Esophagus mucosa (tissue), 1 donor: ENCODE measurements at places on chromosomes 5 and 9.

GRCh38 chr5:138408023-138408422 is 30.8 kb upstream of the REEP2 start:
- peak; percentile 38 for ATAC-seq

GRCh38 chr5:163822548-163822947 is 317.1 kb downstream of the MAT2B start:
- no peak for ATAC-seq

DNA sequence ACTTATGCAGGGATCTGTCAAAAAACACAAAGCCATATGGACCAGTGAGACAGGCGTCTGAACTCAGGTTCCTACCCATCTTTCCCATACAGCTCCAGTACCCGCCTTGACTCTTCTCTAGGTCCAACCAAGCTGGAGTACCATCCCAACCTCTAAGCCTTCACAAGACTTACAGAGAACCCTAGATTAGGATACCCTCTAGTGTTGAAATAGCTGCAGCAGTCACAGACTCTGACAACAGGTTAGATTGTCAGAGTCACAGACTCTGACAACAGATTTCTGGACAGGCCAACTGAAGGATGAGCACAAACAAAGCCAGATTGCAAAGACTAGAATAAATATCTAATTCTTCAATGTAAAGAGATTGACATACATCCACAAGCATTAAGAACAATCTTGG is 266.1 kb downstream of the GRIA1 start:
- no peak for ATAC-seq

DNA sequence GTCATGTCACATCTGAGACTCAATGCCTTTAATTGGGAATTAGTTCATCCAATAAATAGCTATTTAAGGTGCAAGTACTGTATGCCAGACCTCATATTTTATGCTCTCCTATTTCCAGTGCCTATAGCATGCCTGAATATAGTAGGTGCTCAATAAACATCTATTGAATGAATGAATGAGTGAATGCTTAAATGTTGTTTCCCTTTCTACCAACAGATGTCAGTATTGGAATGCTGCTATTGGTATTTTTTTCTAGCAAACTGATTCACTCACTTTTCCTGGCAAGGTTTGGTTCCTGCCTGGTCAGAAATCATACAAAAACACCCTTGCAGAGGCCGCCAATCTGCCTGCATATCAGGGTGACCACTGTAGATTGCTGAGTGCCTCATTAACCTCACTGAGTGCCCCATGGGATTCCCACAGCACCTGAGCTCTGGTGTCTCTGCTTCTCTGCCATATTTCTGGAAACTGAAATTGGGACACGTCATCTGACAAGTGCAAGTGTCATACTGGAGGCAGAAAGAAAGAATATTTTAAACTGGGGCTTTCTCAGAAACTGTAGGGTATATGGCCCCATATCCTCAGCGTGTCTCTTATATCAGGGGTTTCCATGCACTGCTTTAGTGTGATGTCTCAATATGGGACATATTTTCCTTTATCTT is 359.7 kb downstream of the TRIM32 start:
- ATAC-seq: no peak

GRCh38 chr5:142644640-142645361 is 41.1 kb downstream of the FGF1 start:
- peak; percentile 96 for ATAC-seq

GRCh38 chr9:84669288-84670137 is at the start of gene NTRK2:
NTRK2 (plus strand) TSS chr9:84669729; CDS start chr9:84670749, 1,020 bp downstream.
- ATAC-seq: peak; percentile 67

DNA sequence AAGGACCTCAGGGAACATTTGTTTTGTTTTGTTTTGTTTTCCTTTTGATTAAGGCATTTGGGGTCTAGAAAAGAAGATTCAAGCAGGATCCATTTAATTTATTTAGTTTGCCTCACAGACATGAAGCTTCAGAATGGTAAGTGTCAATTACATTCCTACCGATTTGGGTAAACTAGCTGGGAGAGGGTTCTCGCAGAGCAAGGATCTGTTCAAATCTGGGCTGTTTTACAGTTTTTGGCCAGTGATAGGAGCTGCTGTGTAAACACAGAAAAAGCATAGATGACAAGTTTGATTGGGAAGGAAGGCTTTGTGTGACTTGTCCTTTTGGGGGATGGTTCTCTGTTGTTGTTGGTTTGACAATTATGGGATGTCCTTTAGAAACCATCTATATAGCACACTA is 470.3 kb upstream of the WWC1 start:
- ATAC-seq: no peak

DNA sequence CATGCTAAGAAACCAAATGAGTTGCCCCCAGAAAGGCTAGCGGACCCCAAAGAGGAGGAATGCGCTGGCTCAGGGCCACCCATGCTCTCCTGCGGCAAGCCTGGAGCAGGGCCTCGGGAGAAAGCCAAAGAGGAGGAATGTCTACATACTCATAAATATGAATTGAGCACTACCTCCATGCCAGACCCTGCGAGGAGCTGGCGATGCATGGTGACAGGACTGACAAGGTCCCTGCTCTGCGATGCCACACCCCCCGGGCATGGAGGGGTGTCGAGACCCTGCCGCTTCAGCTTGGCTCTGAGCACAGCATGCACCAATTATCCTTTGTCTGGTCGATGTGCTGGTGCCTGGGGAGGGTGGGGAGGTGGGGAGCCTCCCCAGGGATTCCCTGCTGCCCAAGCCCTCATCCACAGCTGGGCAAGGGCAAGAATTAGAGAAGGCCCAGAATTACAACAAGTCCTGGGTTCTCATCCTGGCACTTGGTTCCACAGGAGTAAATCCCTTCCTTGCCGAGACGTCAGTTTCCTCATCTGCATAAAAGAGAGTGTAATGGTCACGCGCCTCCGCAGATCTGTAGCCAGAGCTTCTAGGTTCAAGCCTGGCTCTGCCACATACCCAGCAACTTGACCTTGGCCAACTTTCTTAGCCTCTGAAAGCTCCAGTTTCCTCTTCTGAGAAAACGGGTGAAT is 74.4 kb downstream of the FAM114A2 start:
- no peak for ATAC-seq

- ATAC-seq: peak; percentile 71
Observed at GRCh38 chr9:110440172-110440571, 102.5 kb upstream of the TXNDC8 start.

DNA sequence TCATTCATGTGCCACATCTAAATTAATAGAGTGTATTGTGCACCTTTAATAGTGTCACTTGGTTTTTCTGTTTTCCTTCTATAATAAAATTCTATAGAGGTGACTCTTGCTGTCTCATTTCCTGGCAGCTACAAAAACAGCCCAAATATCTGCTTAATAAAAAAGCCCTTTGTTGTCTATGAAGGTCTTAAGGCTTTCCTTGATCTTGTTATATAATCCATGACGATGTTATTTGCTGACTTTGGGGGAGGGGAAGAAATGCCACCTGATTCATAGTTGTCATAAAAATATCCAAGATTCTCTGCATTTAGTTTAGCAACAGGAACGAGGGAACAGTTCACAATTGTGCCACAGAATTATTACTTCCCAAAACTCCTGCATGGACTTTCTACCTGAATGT is 31.3 kb downstream of the CPEB4 start:
- peak; percentile 23 for ATAC-seq

DNA sequence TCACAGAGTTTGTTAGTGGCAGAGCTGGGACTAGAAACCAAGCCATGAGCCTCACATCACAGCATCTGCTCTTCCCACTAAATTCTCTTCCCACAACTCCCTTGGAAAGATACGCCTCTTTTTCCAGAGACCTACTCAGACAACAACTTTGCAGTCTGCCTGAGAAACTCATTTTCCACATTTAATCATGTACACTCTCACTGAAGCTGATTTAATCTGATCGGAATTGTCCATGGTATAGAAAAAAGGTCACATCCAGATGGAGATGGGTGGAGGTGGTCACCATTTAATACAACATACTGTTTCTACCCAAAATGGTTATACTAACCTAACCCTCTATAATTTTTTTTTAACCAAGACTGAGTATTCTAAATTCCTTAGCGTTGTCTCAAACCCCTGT is 366.2 kb downstream of the ENC1 start:
- ATAC-seq: no peak

DNA sequence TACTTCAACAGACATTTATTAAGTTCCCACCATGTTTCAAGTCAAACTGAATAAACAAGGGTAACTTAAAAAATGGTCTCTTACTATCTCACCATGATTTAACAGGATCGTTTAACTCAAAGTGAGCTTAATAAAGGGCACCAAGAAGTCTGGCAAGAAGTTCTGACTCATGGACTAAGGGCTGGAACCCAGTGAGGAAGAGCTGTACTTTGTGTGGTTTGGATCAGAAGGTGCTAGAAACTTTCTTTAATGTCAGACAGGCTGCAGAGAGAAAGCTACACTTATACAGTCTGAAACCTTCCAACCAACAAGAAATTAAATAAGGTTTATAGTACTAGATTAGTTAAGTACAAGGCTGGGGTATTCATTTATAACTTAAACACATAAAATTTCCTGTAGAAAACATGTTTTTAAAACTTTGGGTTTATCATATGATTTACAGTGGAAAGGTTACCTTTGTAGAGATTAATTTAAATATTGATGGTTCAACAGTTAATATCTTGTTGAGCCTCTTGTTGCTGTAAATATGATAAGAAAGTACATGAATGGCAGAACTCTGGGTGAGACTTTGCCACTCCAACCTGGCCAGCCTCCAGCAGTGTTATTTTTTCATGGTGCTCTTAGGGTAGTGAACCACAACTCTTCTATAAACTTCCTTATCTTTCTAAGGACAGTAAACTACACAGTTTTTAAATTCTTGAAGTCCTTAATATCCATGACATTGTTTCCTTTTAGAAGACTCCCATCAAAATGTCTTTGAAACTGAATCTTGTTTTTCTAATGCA is 162.8 kb downstream of the MAN2A1 start:
- no peak for ATAC-seq

- ATAC-seq: no peak
Observed at GRCh38 chr9:81379655-81380054, 309.7 kb downstream of the TLE1 start.

DNA sequence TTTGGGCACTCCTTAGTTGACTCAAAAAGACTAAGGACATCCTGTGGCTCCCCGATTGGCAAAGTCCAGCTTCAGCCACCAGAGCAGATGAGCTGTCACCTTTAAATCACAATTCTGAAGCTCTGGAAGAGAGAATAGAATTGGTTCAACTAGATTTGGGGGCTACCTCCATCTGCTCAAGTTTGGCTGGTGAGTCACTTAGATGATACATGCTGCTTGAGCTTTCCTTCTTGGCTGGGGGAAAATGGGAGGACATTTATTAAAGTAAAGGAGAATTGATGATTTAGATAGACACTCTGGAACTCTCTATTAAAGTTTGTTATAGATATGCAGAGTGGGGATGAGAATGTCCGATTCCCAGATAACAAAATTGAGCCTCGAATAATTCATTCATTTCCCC is 30.0 kb upstream of the GRIA1 start:
- ATAC-seq: no peak

GRCh38 chr5:175597718-175598117 is 60.2 kb upstream of the HRH2 start:
- no peak for ATAC-seq

DNA sequence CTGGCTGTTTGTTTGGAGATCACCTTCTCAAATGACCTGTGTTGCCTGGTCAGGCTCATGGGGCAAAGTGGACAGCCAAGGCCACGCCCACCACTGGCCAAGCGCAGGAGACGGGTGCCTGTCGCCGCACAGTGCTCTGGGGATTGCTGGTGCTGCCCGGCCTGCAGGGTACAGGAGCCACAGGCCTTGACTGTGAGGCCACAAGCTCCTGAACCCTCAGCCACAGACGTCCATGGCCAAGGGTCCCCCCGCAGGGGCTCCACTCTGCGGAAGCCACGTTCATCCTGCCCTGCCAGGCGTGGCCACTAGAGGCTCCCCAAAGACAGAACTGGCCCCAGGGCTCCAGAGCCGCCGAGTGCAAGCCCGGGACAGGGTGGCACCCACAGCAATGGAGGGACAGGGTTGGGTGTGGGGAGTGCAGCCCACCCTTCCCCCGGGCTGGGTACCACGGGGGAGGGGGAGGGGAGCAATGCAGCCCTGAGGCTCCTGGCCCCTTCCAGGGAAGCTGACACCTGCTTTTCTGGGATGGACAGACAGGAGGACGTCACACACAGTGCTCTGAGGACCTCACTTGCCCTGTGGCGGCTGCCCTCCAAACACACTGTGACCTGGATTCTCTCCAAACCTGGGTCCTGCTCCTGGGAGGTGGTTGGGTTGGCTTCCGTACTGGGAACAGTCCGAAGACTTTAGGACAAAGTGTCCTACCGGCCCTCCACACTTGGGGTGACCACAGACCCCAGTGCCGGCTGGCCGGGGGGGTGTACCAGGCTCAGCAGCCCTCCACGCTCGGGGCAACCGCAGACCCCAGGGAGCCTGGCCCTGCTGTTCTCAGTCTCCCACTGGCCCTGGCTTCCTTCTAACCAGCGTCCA is 21.5 kb downstream of the TPPP start:
- peak; percentile 73 for ATAC-seq

GRCh38 chr9:79701651-79702050 is 129.9 kb downstream of the TLE4 start:
- ATAC-seq: no peak

- no peak for ATAC-seq
Observed at GRCh38 chr5:3155046-3155445, 403.6 kb upstream of the IRX2 start.

DNA sequence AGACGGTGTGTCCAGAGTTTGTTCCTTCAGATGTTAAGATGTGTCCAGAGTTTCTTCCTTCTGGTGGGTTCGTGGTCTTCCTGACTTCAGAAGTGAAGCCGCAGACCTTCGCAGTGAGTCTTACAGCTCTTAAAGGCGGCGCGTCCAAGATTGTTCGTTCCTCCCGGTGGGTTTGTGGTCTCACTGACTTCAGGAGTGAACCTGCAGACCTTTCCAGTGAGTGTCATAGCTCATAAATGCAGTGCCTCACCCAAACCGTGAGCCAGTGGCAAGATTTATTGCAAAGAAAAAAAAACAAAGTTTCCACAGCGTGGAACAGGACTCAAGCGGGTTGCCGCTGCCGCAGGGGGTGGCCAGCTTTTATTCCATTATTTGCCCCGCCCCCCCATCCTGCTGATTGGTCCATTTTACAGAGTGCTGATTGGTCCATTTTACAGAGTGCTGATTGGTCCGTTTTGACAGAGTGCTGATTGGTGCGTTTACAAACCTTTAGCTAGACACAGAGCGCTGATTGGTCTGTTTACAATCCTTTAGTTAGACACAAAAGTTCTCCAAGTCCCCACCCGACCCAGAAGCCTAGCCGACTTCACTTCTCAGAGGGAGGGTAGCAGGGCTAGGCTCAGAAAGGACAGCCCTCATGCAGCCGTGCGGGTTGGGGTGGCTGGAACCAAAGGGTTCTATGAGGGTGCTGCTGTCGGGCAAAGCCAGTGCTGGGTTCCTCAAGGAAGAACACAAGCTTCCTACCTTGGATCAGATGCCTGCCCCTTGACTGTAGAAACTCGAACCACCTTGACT is 9.1 kb upstream of the RNF130 start:
- ATAC-seq: no peak

- no peak for ATAC-seq
Observed at GRCh38 chr9:15499139-15499538, 11.6 kb downstream of the PSIP1 start.

- ATAC-seq: peak; percentile 54
Observed at GRCh38 chr5:124634741-124635323, 111.6 kb downstream of the ZNF608 start.

DNA sequence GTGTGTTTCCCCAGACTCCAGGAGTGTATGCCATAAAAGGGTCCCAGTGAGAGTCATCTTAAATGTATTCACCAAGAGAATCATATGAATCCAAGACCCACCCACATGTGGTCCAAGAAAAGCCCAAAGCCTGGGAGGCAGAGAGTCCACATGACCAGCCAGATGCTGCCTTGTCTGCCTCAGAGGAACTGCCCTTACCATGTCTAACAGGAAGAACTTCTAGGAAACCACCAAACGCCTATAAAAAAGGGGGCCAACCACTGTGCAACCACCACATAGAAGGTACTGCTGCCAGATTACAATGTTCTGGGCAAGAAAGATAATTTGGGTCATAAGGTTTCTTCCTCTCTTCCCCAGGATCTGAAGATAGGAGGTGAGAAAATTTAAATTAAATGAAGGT is 129.8 kb upstream of the SLC24A2 start:
- no peak for ATAC-seq
